Osteoblast (primary cell): ENCODE measurements at places on chromosomes 7 and 10.

GRCh38 chr10:135132-135600 is at the start of gene ZMYND11:
Gene ZMYND11 (plus strand): TSS chr10:135455. CDS start chr10:180013, 44,558 bp downstream.
- DNase-seq, result peak; percentile 95

DNA sequence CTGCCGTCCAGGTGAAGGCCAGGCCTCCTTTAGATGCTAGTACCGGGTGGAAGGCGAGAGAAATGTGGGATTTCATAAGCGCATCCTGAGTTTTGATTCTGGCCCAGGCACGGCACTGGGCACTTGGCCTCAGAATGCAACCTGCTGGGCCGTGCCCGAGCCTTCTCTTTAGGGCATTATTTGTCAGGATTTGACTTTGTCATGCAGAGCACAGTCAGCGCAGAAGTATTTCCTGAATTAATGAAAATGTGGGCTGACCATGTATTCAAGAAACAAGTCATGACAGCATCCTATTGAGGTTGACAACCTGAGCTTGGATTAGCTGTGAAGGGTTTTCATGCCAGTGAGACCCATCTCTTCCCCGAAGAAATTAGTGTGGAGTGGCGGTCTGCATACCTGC is 34.4 kb downstream of the RCC1L start:
- DNase-seq, result peak; percentile 77

DNA sequence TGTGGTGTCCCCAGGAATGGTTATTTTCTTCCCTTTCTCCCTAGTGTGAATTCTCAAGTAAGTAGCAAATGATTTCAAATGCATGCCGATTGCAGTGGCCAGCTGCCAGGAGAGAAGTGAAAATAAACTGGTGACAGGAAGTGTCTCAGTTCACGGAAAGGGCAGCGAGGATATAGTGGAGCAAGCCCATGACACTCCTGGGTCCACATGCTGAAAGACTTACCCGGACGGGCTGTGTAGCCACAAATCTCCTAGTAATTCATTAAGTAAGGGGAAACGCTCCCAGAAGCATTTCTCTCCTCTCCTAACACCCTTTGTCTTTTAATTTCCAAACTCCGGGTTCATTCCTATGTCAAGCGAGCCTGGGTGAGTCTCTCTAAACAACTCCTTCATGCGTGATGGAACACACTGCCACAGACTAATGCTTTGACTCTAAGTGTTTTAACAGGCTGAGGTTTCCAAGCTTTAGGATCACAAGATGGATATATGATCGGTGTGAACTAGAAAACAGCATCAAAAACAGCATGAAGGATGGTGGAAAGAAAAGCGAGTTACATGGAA is 125.6 kb downstream of the CYP26A1 start:
- no peak for DNase-seq

GRCh38 chr7:154795014-154795413 is 207.9 kb downstream of the PAXIP1 start:
- DNase-seq, result no peak

DNA sequence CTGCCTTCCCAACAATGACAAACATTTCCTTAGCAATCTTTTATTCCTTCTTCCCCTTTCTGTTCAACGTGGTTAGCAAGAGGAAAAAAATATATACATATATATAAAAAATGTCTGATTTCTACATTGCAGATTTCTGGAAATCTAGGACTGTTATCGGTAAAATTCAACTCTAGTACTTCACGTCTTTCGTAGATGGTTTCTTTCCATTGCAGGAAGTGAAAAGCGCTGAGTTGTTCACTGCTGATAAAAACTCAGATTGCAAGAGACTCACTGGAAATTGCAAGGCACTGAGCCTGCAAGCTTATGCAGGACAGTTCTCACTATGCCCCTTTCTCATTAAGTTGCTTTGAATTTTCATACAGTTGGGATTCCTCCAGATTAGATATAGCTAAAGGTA is 23.9 kb downstream of the KIN start:
- no peak for DNase-seq

DNA sequence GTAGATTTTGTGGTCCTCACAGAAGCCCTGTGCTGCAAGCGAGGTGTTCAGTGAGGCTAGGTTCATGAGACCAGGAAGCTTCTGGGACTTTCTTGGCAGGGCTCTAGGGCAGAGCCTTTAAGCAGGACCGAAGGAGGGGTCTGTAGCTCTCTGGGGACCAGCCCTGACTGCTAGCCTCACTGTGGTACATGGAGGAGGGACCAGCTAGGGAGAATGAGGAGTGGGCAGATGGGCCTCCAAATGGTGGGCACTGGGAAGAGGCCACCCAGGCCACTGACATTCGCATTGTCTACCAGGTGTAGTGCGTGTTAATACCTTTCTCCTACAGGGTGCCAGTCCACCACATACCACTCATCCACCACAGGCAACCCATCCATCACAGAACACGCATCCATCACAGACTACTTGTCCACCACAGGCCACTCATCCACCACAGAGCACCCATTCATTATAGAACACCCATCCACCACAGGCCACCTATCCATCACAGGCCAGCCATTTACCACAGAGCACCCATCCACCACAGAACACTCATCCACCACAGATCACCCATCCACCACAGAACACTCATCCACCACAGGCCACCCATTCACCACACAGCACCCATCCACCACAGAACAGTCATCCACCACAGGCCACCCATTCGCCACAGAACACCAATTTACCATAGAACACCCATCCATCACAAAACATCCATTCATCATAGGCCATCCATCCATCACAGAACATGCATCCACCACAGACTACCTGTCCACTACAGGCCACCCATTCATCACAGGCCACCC is 31.6 kb upstream of the ZNF488 start:
- DNase-seq, result peak; percentile 36

DNA sequence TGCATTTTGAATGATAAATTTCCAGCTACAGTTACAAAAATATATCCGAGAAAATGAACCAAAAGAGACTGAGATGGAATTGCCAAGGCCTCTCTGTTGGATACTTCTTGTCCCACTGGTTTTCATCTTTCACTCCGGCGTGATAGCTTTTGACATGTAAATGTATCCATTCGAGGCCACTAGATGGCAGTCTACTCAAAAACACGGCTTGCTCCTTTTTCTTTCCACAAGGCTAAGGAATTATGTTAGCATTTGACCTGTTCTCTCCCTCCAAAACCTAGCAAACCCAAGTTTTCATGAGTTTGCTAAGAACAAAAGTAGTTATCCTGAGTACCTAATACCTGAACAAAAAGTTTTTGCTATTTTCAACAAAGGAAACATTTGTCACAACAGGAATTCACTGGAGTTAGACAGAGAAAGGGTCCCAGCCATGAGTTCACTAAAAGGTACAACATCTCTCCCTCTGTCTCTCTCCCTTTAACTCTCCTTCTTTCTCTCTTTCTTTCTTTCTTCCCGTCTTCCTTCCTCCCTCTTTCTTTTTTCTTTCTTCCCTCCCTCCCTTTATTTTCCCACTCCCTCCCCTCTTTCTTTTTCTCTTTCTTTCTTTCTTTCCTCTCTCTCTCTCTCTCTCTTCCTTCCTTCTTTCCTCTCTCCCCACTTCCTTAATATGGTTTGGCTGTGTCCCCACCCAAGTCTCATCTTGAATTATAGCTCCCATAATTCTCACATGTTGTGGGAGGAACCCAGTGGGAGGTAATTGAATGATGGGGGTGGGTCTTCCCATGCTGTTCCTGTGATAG is 207.9 kb upstream of the MYO3A start:
- DNase-seq, result peak; percentile 67

GRCh38 chr10:121975295-121976086 is 474 bp upstream of the NSMCE4A start:
- DNase-seq, result no peak

DNA sequence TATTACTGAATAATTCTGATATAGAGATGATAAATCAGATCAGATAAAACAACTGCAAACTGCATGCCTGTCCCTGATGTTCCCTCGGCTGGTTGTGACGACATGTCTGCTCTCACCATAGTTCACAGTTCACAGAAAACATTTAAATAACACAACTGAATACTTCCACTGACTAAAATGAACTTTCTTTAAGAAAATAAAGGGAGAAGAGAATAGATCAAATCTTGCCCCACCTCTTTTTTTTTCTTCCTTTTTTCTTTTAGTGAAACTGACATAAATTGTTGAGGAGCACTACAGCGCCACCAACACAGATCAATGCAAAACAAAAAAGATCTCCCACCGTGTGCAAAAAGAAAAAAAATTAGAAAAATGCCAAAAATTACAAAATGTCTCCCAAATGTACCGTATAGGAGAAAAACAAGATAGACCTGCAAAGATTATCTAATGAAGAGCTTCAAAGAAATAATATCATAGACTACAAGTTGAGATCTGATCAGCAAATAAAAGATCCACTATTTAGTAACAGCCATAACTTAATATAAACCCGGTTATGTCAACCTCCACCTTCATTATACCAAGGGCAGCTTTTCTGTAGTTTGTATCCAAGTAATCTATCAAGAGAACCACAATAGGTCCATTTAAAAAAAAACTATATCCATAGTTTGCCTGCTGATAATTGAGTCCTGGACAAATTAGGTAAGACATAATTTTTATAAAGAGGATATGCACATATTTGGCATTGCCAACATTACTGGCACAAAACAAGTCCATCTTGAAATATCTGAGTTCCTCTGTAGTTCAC is 30.7 kb upstream of the EPC1 start:
- no peak for DNase-seq

- no peak for DNase-seq
Measured at GRCh38 chr7:15602236-15602635, 40.4 kb upstream of the AGMO start.

DNA sequence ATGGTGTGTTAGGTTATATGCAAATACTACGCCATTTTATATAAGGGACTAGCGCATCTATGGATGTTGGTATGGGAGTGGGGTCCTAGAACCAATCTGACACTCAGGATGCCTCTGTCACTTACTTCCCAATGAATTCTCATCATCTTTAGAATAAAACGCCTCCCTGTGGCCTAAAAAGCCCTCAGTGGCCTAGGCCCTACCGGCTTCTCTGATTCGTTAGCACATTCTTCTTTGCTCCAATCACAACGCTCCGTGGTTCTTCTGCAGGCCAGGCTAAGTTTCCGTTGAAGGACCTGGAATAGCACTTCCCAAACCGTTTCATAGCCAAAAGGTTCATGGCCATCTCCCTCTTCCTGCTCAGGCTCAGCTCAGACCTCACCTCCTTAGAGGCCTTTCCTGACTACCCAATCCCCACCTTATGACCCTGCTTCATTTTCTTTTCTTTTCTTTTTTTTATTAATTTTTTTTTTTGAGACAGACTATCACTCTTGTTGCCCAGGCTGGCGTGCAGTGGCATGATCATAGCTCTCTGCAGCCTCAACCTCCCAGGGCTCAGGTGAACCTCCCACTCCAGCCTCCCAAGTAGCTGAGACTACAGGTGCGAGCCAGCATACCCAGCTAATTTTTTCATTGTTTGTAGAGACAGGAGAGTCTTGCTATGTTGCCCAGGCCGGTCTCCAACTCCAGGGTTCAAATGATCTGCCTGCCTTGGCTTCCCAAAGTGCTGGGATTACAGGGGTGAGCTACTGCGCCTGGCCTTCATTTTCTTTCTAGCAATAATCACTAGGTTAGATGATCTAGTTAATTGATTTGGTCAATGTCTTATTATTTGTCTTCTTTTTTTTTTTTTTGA is 24.5 kb upstream of the YWHAG start:
- peak; percentile 83 for DNase-seq

DNA sequence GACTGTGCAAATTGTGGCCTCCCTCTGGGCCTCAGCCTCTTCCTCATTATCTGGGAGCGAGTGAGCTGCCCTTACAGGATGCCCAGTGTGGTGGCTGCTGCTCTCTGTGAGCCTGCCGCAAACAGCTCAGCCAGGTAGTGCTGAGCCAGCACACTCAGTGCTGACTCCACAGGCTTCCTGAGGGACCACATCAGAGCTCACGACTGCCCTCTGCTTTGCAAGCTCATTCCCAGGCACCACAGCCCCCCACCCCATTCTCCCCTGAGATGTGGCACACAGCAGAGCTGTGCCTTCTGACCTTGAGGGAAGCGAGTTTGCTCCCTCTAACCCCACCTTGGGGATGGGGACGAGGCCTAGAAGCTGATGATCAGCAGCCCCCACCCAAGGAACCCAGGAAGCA is 230.5 kb upstream of the PPP2R2D start:
- DNase-seq, result no peak

DNA sequence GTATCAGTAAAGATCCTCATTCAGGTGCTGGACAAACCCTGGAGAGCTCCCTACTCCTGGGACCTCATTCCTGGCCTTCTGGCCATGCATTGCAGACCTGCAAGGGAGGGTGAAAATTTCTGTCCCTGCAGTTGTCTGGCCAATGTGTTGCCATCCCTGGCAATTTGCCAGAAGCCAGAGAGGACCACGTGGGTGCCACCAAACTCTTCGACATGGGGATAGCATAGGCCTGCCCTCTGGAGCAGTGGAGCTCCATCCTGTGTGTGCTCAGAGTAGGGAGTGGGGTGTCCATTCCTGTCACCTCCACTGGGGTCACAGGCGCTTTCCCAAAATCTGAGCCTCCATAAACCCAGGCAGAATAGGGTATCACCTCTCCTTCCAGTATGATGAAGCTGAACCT is 31.2 kb downstream of the DMBT1 start:
- no peak for DNase-seq

DNA sequence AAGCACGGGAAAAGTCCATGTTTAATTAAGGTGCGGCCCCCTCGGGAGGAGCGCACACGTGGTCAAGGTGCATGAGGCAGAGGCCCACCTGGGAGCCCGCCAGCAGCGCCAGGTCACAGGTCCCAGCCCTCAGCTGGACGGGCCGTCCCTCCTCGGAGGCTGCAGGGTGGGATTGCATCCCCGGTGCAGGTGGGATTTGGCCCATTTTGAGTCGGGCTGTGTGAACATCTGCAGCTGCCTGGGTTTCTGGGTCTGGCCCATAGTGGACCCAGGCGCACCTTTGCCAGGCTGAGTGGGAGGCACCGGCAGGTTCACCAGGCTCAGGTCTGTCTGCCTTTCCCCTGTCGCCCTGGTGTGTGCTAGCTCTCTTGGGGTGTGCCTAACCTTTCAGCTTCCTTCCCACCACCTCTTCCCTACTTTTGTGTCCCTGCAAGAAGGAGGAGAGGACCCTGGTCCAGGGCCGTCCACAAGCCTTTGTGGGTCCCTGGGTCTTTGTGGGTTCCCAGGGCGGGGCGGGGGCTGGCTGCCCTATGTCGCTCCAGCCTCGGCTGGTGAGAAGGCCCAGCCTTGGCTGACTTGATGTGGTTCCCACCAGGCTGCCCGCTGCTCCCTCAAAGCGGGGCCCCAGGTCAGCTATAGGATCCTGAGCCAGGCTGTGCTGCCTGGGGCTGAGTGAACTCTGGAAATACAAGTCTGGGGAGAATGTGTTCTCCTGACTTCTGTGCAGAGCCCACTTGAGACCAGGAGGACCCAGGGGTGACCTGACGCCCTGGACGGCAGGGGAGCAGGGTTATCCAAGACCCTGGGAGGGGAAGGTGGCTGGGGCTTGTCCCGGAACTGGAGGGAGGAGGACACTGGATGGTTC is 186.7 kb upstream of the SHH start:
- no peak for DNase-seq

GRCh38 chr7:71636329-71636728 is 504.4 kb downstream of the GALNT17 start:
- no peak for DNase-seq
